ENCODE measurements at places on chromosomes 1 and 21.
A peak's percentile ranks its signal among the peaks of the same experiment; 100 is the strongest.

GRCh38 chr1:181559142-181559541 is 75.8 kb downstream of the CACNA1E start:
- no peak for DNase-seq

- no peak for DNase-seq
These were observed 148.3 kb downstream of the PCBP3 start for GRCh38 chr21:45791562-45792418.

GRCh38 chr1:51526248-51526647 is 7.2 kb upstream of the EPS15 start:
- DNase-seq, result no peak

GRCh38 chr1:206766251-206766856 is 4.2 kb upstream of the IL19 start:
- DNase-seq, result peak; percentile 53

DNA sequence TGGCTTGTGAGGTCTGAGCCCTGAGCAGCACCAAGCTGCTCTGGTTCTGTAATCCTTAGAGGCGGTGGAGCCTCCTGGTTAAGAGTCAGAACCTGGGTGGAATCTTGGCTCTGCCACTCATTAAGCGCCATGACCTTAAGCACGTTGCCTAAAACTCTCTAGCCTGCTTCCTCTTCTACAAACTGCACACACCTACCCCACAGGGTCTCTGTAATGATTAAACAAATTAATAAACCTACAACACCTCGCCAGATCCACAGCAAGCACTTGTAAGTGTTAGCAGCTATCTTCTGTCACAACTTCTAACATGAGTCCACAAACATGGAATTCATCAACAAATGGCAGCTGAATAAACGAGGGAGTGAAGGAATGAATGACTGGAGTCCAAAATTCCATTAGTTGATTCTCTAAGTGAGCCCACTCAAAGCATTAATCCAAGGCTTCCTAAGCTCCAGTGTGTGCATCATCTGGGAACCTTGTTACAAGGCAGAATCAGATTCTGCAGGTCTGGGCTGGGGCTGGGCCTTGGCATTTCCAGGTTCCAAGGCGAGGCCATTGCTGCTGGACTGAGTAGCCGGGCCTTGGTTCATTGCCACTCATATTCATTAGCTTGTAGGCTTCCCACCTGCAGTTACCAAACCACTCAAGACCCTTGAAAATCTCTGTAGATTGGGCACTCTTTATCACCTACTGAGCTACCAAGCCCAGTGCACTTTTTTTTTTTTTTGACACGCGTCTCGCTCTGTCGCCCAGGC is 168.6 kb downstream of the HIVEP3 start:
- DNase-seq, result no peak

DNA sequence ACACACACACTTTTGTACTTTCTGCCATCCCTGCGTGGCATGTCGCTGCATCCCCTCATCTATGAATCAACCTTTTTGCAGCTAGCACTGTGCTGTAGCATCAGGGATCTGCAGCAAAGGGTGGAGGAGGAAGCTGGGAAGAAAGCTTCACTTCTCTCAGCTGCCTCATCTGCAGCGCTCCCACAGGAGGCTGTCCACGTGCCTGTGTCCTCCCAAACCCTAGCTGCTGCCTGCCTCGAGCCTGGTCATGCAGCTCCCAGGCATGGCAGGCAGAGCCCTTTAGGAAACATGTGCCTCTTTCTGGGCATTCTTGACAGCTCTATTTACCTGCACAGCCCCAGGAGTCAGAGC is 262.1 kb upstream of the SGIP1 start:
- no peak for DNase-seq

- no peak for DNase-seq
These were observed 8.9 kb downstream of the CCDC185 start for GRCh38 chr1:223401873-223402789.

- DNase-seq, result no peak
These were observed 27.3 kb downstream of the JMJD4 start for GRCh38 chr1:227707846-227708245.

DNA sequence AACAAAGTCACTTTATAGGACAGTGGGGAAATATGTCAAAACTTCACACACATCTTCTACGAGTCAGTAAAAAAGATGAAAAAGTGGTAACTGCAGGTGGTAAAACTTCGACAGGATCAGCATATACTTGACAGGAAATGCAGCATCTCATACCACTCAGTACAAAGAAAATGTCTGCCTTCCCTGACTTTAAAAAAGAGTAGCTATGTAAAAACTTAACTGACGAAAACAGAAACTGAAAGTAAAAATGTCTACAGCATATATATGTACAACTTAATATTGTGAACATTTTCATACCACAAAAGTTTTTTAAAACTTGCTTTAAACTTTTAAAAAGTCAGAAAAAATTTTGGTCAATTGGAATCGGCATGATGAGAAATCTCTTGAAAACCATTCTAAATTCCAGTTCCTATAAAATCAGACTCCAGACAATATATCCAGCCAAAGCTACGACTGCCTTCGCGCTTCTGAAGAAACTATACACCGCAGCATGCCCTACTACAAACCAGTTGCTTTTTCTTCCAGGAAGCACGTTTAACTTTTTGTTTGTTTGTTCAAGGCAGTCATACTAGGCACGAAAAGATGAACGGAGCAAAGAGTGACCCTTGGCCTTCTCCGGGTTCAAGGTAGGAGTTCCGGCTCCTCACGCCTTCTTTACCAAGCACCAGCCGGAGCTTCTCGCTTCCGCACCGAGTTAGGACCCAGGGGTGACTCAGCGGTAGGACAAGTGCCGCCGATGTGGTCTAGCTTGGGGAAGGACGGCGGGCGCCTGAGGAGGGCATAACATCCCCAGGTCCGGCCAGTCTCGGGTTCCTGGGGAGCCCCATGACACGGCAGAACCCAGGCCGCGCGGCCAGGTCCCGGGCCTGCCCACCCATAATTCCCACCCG is 612 bp downstream of the PSMA5 start:
- peak; percentile 40 for DNase-seq
